Psoas muscle (tissue), 8 donors: ENCODE measurements at places on chromosomes 3 and 15. TPM values are rescaled to one million over a fixed set of nuclear protein-coding genes. Genes with fewer than 3 reads are reported as not detected.
A peak's percentile ranks its signal among the peaks of the same experiment; 100 is the strongest.

GRCh38 chr3:24495326-24495994 is 810 bp upstream of the THRB start:
- H3K27ac ChIP-seq, result peak overlapping the region; percentile 96
- H3K4me3 ChIP-seq, result peak overlapping the region; percentile 90
- H3K27me3 ChIP-seq, result no peaks in the 10 kb centered on the region
- H3K4me1 ChIP-seq, result peaks cover 29% of the 10 kb centered on the region

- no peaks in the 10 kb centered on the region for H3K4me1 ChIP-seq
- no peak overlapping the region for H3K27ac ChIP-seq
- no peak for DNase-seq
- H3K4me3 ChIP-seq, result no peak overlapping the region
- H3K27me3 ChIP-seq, result peaks cover 4% of the 10 kb centered on the region
- H3K36me3 ChIP-seq, result no peaks in the 10 kb centered on the region
These were observed 100.8 kb downstream of the RAB11A start for GRCh38 chr15:65969865-65970816.

PAQR9 gene
- polyA plus RNA-seq, result 1.4 TPM

DNA sequence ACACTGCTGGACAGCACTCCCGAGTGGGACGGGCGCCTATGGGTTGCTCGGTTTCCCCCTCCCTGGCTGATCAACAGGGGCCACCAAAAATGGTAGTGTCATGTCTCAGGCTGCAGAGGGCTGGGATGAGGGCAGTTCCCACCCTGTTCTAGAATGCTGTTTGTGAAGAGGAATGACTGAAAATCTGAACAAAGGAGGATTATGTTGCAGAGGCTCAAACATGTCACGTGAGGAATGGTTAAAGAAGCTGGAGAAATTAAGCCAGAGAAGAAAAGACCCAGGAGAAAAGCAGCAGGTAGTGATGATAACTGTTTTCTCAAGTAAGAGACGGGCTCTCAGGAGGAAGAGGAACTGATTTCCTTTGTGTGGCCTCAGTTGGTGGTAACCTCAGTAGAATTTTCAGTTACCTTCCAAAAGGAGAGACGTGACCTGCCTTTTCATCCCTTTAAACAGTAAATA is 10.4 kb downstream of the SPG21 start:
- no peaks in the 10 kb centered on the region for H3K4me1 ChIP-seq
- peaks cover 86% of the 10 kb centered on the region for H3K36me3 ChIP-seq
- no peak overlapping the region for H3K27ac ChIP-seq
- no peak for DNase-seq
- H3K4me3 ChIP-seq, result no peak overlapping the region

GRCh38 chr3:187211532-187212195 is 14.4 kb downstream of the RTP1 start:
- no peak overlapping the region for H3K4me3 ChIP-seq
- peak overlapping the region; percentile 19 for H3K27ac ChIP-seq
- no peaks in the 10 kb centered on the region for H3K27me3 ChIP-seq
- no peak for DNase-seq
- H3K4me1 ChIP-seq, result peaks cover 31% of the 10 kb centered on the region
- H3K36me3 ChIP-seq, result no peaks in the 10 kb centered on the region

DNA sequence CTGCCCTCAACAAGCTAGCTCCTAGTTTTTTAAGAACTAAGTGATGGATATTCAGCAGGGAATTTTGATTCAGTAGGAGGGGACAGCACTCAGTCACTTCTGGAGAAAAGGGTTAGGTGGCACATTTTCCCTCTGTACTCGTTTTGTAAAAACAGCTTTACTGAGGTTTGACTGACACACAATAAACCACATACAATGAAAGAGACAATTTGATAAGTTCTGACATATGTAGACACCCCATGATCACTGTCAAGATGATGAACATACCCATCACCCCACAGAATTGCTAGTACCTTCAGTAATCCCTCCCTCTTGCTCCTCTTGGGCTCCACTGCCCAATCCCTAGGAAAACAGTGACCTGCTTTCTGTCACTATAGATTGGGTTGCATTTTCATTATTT is 29.0 kb upstream of the PLAAT1 start:
- peaks cover 29% of the 10 kb centered on the region for H3K4me1 ChIP-seq
- no peaks in the 10 kb centered on the region for H3K36me3 ChIP-seq
- H3K4me3 ChIP-seq, result no peak overlapping the region
- H3K27ac ChIP-seq, result no peak overlapping the region

GRCh38 chr15:71232411-71232810 is 117.1 kb downstream of the THSD4 start:
- H3K36me3 ChIP-seq, result no peaks in the 10 kb centered on the region
- no peak for DNase-seq
- H3K4me1 ChIP-seq, result no peaks in the 10 kb centered on the region
- no peak overlapping the region for H3K4me3 ChIP-seq
- no peak overlapping the region for H3K27ac ChIP-seq

SMCO1 gene
- polyA plus RNA-seq, result 5.2 TPM

GRCh38 chr15:39404767-39405181 is 176.1 kb upstream of the THBS1 start:
- H3K36me3 ChIP-seq, result no peaks in the 10 kb centered on the region
- no peaks in the 10 kb centered on the region for H3K4me1 ChIP-seq
- no peak for DNase-seq
- no peak overlapping the region for H3K27ac ChIP-seq

DNA sequence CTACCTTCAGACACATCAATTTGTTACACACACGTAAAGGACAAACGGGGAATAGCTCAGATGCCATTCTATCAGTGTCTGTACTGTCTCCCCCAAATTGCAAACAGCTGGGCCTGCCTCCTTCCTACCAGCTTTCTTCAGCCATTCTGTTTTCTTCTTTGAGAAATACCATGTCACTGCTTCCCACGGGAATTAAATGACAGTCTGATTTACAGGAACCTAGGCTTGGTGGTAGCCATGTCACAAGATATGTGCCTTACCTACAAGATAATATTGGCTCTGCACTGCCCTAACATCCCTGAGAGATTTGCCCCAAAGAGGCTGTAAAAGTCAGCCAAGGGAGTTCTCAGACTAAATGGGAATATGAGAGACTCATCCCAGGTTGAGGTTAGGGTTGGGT is 308.3 kb downstream of the LRTM1 start:
- no peaks in the 10 kb centered on the region for H3K27me3 ChIP-seq
- H3K4me3 ChIP-seq, result no peak overlapping the region
- no peaks in the 10 kb centered on the region for H3K36me3 ChIP-seq
- no peaks in the 10 kb centered on the region for H3K4me1 ChIP-seq

- no peak for DNase-seq
- no peak overlapping the region for H3K4me3 ChIP-seq
- H3K36me3 ChIP-seq, result no peaks in the 10 kb centered on the region
- no peaks in the 10 kb centered on the region for H3K27me3 ChIP-seq
These were observed 57.0 kb downstream of the BOC start for GRCh38 chr3:113268311-113268710.

GRCh38 chr3:140727886-140728285 is 50.0 kb downstream of the TRIM42 start:
- H3K4me1 ChIP-seq, result no peaks in the 10 kb centered on the region
- no peak overlapping the region for H3K4me3 ChIP-seq
- H3K27ac ChIP-seq, result no peak overlapping the region
- H3K27me3 ChIP-seq, result no peaks in the 10 kb centered on the region
- DNase-seq, result no peak

GRCh38 chr3:179872842-179873241 is 163.9 kb downstream of the PEX5L start:
- no peaks in the 10 kb centered on the region for H3K36me3 ChIP-seq
- H3K4me3 ChIP-seq, result no peak overlapping the region
- no peak overlapping the region for H3K27ac ChIP-seq
- no peaks in the 10 kb centered on the region for H3K4me1 ChIP-seq

MYLK gene
- polyA plus RNA-seq, result 5.8 TPM

CCDC33 gene
- 0.03 TPM for polyA plus RNA-seq

DNA sequence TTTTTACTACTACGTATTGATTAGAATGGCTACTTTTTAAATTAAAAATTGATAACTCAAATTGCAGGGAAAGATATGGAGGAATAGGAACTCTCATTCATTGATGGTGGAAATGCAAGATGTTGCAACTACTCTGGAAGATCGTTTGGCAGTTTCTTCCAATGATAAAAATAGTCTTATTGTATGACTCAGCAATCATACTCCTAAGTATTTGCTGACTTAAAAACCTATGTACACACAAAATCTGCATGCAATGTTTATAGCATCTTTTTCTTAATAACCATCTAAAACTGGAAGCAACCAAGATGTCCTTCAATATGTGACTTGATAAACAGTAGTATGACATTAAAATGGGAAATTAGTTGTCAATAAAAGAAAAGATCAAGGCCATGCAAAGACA is 87.4 kb upstream of the LRRC3B start:
- H3K36me3 ChIP-seq, result no peaks in the 10 kb centered on the region
- H3K4me3 ChIP-seq, result no peak overlapping the region
- no peak overlapping the region for H3K27ac ChIP-seq
- no peak for DNase-seq
- H3K4me1 ChIP-seq, result no peaks in the 10 kb centered on the region

SCAMP5 gene
- polyA plus RNA-seq, result 0.03 TPM

GRCh38 chr15:77819851-77820728 is 187.4 kb upstream of the LINGO1 start:
- no peaks in the 10 kb centered on the region for H3K4me1 ChIP-seq
- peaks cover 65% of the 10 kb centered on the region for H3K27me3 ChIP-seq
- H3K36me3 ChIP-seq, result no peaks in the 10 kb centered on the region

- H3K36me3 ChIP-seq, result no peaks in the 10 kb centered on the region
- peaks cover 18% of the 10 kb centered on the region for H3K4me1 ChIP-seq
- no peak for DNase-seq
- no peak overlapping the region for H3K4me3 ChIP-seq
These were observed 320.9 kb downstream of the PTPRG start for GRCh38 chr3:61882253-61882652.
